Spleen (tissue), 13 donors: ENCODE measurements at places on chromosomes 5 and 9.

- DNase-seq = no peak
These were observed 195.8 kb downstream of the ERCC6L2 start for GRCh38 chr9:96071076-96071814.

- DNase-seq = no peak
These were observed 181.2 kb downstream of the PIK3R1 start for GRCh38 chr5:68396722-68397121.

- DNase-seq = no peak
These were observed 98.9 kb downstream of the CSNK1G3 start for GRCh38 chr5:123610665-123611405.

DNA sequence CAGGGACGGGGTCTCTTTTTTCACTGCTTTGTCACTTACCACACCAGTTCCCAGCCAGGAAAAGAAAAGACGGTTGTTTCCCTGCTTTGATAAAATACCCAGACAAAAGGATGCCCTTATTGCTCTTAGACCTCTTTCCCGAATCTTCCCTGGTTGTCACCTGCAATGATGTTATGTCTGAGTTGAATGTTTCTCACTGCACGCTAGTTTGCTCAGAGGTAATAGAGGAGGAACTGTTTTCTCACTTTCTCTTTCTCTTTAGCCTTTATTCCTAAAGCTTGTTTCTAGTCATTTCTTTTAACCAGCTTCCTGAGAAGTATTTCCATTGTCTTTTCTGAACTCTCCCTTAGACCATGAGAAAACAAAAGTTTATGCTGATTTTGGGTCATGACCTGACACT is 32.9 kb downstream of the ACER2 start:
- no peak for DNase-seq

DNA sequence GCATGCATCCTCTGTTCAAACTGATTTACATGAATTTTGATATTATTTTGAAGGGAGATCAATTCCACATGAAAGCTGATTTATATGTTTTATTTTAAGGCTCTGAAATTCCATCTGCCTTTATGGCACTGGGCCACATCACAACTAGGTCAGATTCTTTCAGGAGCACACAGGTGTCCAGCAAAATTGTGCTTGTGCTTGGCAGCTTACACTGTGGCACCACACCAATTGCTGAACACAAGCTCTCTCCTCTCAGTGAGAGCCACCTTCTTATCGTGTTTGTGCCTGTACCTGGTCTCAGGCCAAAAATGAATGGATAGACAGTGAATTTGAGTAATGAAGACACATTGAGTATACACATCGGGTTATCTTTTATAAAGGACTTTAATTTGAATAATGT is 200.4 kb downstream of the CDH10 start:
- DNase-seq = no peak

DNA sequence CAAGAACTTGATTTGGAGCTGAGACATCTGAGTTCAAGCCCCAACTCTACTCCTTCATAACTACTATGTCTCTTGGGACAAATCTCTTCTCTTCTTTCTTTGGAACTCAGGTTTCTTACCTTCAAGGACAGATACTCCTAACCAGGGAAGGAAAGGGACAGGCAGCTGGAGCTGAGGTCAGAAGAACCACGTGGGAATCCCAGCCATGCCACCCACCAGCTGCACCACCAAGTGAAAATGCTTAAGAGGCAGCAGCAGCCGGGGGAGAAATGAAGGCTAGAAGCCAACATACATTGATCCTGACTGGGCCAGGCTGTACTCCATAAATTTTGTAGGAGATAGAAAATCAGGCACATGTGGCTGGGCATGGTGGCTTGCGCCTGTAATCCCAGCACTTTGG is 9.6 kb upstream of the OR5C1 start:
- DNase-seq = no peak

DNA sequence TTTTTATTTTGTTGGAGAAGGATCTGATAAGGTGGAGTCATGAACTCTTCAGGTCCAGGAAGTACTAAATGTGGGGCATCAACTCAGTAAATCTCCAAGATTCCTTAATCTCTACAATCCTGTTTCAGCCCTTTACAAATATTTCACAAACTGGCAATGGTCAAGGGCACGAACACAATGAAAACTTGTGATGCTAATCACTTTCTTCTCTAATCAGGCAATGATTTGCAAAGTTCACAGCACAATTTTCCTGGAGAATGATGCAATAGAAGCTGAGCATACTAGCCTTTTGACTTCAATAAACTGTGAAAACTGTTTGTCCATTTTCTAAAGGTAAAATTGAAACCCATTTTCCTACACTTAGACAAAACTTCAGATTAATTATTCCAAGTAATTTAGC is 16.9 kb downstream of the GDF9 start:
- no peak for DNase-seq

- no peak for DNase-seq
These were observed 61.8 kb downstream of the COX7C start for GRCh38 chr5:86679529-86679928.

- no peak for DNase-seq
These were observed 112.1 kb downstream of the ST8SIA4 start for GRCh38 chr5:100790951-100791350.

DNA sequence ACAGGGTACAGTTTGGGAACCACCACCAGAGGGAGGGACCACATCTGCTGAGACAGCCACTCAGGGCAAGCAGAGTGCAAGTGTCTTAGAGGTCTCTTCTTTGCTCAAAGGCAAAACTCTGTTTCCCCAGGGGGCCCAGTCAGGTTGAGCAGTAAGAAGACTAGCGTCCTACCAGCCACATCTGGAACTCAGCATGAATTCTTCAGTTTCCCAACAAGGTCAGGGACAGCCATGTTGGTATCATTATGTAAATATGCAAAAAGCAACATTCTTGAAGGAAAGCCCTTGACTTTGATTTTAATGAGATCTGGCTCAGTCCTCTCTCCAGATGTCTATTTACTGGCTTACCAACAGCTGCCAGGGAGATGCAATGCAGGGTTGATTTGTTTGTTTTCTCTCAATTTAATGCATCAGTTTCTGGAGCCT is 46.7 kb downstream of the TGFBI start:
- DNase-seq = no peak

GRCh38 chr9:112505607-112506006 is 19.0 kb downstream of the KIAA1958 start:
- DNase-seq = no peak

DNA sequence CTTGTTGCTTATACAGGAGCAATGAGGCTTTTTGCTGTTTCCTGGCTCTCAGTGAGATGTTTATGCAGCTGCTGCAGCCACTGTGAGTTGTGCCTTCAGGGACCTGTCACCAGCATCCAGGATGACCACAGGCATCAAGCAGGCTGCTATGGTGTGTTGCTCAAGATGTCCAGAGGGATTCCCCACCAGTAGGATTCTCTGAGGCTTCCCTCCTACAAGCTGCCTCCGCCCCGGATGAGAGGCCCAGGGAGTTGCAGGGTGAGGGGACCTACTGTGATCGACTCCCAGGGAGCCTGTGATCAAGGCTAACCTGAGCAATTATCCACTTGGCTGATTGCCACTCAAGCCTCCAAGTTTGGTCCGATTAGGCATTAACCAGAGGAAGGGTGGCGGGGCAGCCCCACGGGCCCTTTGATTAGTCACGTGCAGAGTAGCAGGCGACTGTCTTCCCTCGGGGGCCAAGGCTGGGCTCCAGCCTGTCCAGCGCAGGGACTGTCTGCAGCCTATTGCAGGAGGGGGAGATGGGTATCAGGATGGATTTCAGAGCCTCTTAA is 1.8 kb upstream of the FAT2 start:
- no peak for DNase-seq

- DNase-seq = no peak
These were observed 1004.1 kb upstream of the EDIL3 start for GRCh38 chr5:85388770-85389169.

DNA sequence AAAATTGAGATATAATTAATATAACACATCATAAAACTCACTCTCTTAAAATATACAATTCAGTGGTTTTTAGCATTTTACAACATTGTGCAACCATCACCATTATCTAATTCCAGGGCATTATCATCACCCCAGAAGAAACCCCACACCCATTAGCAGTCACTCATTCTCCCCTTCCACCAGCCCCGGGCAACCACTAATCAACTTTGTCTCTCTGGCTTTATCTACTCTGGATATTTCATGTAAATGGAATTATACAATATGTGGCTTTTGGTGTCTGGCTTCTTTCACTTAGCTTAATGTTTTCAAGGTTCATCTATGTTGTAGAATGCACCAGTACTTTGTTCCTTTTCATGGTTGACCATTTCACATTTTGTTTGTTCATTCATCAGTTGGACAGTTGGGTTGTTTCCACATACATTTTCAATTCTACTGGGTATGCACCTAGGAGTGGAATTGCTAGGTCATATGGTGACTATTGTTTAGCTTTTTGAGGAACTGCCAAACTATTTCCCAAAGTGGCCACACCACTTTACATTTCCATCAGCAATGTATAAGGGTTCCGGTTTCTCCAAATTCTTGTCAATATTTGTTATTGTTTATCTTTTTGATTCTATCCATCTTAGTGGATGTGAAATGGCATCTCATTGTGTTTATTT is 62.4 kb downstream of the MARCHF3 start:
- no peak for DNase-seq

DNA sequence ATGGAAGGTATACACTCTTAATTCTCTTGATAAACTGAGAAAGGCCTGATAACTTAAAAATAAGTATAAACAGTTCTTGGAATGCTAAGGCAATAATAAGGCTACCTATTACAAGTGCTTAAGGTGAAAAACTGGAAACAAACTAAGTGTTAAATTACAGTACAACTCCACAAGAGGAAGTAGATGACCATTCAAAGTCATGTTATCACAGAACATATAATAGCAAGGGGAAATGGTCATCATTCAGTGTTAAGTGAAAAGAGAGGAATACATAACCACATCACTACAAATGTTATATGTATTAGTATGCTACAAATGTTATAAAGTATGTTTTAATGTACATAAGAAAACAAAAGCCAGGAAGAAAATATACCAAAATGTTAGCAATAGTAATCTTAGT is 135.9 kb downstream of the CCDC192 start:
- DNase-seq = no peak

- no peak for DNase-seq
These were observed 146.4 kb downstream of the GCNT1 start for GRCh38 chr9:76605321-76605900.

DNA sequence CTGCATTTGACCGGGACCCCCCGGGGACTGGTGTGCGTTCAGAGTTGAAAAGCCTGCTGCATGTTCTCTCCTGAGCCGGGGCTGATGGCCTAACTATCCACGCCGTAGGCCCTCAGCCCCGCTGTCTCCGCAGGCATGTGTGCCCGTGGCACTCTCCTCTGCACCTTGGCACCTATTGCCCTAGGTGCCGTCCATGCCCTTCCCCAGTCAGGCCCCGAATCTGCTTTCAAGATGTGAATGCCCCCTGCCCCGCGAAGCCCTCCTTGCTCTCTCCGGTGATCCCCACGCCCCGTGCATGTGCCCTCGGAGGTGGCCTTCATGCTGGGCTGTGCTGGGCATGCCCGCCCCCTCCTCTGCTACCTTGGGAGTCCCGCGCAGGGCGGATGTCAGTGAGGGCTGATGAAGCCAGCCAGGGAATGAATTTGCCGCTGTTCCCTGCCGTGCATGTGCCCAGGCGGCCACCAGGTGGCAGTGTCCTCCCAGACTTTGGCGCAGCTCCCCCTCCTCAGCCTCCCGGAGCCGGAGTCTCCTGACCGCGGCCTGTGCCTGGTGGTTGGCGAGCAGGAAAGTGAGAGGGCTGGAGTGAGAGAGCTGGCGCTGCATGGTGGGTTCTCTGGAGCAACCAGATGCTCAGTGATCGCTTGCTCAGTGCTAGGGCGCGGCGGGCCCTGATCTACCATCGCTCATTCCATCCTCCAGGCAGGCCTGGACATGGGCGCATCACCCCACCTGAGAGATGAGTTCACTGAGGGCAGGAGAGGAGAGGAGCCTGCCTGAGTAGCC is 112.9 kb upstream of the LMX1B start:
- peak; percentile 93 for DNase-seq

- no peak for DNase-seq
These were observed 620.0 kb downstream of the CCDC171 start for GRCh38 chr9:16172796-16173195.

- no peak for DNase-seq
These were observed 69.5 kb downstream of the GRIA1 start for GRCh38 chr5:153559926-153560325.

DNA sequence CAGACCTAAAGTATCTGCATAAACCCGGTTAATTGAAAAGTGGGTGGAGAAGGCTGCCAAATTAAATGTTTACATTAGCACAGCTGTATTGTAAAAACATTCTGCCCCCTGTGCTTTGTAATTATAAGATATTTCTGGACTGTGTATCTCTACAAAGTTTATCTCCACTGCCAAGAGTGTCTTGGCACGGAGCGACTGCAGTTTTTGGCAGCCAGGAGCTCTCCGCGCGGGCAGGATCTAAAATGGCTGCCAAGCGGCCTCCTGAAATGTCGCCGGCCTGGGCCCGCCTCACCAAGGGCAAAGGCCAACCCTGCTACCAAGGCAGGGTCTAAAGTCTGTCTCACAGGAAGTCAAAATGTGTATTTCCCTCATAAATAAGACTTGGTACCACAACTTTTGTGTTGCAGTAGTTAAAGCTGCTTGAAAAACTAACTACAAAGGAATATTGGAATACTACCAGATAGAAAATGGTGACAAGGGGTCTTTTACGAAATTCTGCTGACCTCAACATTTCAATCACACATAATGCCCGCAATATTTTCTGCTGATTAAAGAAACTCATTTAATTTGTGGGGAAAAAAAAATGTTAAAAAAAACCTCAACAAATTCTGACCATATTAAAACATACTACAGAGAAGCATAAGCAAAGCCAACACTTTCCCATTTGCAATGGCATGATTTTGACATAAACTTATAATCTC is 110.4 kb downstream of the NFIB start:
- no peak for DNase-seq

DNA sequence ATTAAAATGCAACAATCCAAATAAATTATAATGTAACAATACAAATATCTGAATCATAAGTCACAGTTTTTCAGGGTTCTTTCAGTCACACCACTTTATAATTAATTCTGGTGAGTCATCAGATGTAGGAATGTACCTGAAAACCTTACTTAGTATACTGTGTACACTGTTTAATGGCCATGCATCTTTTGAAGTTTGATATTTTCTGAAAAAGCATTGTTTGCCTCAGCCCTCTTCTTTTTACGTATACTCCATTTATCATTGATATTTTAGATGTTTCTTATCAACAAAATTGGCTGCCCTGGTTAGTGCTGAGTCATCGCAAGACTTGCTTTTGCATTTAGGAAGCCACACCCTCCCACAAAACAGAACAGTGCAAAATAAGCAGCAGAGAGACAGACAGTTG is 218.6 kb downstream of the PJA2 start:
- DNase-seq = no peak

DNA sequence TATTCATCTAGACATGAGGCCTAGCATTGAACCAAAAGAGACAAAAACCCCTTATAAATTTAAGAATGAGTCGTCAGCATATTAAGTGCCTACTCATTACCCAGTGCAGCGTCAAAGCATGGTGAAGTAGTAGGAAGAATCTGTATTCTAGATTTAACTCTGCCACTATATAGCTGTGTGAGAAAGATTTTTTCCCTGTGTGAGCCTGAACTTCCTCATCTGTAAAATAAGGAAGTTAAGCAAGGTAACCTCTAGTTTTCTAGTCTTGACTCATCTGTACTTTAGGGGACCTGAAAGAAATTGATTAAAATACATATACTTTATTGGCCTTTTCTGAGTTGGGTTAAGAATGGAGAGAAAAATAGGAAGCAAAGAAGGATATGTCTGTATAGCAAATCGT is 82.1 kb upstream of the RUSC2 start:
- DNase-seq = no peak

- DNase-seq = no peak
These were observed 293.3 kb downstream of the FANCC start for GRCh38 chr9:95024097-95024671.
